AG20443 (cell line): ENCODE measurements at places on chromosomes 16 and 17.

DNA sequence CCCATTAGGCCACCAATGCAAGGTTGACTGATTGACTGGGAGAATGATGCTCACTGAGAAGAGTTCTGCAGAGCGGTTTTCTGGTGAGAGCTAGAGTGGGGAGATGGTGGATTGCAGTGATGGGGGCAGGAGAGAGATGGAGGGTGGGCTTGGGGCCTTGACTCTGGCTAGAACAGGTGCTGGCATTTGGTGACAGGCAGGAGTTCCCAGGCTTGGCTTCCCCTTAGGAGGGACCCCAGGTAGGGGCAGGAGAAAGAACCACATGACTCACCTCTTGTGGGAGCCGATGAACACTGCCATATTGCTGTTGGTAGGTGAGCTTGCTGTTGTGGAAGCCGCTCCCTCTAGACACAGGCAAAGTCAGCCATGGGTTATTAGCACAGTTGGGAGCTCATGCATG lies 8.0 kb downstream of the CD300LB start:
- DNase-seq: peak; percentile 3

GRCh38 chr16:66568355-66568754 lies 2.1 kb downstream of the CMTM1 start:
- DNase-seq: no peak

- DNase-seq: no peak
Measured at GRCh38 chr17:33280162-33280943, 12.7 kb downstream of the ASIC2 start.

- DNase-seq: no peak
Measured at GRCh38 chr16:9095171-9095570, 3.7 kb downstream of the HAPSTR1 start.

DNA sequence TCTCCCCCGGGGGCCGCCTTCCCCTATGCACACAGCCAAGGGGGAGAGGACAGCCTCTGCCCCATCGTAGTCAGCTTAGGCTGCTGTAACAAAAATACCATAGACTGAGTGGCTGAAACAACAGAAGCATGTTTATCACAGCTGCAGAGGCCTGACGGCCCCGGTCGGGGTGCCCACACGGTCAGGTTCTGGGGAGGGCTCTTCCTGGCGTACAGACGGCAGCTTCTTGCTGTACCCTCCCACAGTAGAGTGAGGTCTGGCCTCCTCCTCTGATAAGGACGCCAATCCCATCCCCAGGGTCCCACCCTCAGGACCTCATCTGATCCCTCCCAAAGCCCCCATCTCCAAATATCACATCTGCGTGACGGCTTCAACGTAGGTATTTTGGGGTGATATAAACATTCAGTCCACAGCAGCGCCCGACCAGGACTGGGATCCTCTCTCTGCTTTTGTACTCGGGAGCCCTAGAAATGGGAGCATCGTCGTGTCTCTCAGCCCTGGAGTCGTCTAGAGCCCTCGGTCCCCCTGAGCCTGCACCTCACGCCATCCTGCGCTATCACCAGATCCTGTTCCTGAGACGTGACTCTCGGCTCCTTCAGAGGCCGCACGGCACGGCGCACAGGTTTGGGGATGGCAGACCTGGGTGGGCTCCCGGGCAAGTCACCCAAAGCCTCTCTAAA lies 67.8 kb downstream of the RPH3AL start:
- no peak for DNase-seq

DNA sequence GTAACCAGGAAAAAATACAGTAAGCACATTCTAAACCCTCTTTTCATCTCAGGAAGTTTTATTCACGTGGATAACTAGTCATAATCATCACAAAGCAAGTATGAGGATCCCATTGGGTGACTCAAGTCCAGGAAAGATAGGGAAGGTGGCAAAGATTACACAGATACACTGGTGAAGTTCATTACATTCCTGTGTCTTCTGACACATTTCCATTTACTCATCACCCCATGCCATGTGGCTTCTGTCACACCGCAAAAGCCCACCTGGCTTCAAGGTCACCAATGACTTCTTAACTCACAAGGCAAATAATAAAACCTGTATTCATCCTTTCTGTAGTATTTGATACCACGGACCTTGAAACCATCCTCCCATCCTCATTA lies 17.0 kb downstream of the HS3ST3A1 start:
- DNase-seq: no peak

GRCh38 chr16:89174055-89174827 lies 2.7 kb downstream of the CDH15 start:
- DNase-seq: no peak

DNA sequence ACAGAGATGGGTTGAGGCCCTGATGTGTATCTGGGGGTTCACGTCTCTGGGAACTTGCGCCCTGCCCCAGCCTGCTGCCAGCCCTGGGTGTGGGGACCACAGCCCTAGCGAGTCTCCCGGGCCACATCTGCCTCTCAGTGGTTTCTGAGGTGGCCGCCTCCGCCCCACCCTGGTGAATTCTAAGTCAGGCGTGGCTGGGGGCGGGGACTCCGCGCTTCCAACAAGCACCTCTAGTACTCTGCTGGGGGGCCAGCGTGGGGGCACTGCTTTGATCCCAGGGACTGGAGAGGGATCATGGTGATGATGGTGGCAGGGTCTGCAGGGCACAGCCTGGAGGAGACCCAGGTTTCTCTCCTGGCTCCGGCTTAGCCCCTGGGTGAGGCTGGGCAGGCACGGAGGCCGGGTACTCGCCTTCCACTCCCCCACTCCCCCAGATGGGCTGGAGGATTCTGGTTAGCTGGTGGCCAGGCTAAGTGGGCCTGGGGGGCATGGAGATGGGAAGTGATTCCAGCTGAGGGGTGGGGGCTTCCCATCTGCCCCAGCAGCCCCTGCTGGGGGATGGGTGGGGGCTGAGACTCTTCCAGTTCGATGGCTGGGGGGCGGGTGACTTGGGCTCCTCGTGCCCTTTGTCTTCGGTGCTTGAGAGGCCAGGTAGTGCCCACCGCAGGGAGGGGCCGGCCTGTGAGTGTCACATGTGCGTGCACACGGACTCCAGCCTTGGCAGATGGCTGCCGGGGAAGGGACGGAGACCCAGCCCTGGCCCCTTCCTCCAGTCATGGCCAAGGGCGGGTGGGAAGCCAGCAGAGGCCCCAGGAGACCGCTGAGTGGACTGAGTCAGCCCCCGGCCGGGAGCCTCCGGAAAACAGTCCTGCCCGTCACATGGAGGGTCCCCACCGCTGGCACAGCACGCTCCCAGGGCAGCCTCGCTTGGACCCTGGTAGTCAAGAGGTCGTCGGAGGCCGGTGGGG lies 3.9 kb downstream of the GLIS2 start:
- DNase-seq: peak; percentile 56

DNA sequence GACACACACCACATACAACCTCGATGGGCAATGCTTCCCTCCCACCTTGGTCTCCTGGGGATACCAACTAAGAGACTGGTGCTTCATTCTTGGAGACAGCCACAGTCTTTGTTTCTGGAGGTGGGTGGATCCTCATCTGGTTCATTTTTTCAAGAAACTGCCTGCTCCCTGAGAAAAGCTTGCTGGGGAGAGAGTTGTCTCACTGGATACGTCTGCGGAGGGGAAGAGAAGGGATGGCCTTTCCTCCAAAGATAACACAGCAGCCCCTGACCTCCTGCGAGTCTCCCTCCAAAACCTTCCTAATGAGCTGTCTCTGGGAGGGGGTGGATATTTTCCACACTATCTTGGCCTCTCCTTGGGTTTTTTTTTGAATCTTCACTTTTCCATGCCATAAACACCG lies 221.2 kb downstream of the SOX9 start:
- no peak for DNase-seq

DNA sequence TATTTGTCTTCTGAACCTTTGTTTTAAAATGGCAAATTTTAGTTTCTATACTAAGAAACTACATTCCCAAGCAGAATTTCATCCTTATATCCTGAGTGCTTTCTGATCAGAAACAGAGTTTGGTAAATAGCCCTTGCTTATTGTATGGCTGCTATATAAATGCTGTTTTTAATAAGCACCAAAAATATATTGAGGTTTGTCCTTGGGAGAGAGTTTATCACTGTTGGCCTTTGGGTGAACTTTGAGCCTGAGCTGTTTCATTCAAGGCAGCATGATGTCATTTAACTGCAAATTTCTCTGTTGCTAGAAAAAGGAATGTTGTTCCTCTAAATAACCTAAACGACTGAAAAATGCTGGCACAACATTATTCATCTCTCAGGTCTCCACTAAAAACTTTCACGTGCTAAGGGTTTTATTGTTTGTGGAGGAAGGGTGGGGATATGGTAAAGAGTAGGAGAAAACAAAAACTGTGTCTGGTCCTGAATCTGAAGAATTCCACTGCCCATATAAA lies 334.3 kb upstream of the TBX2 start:
- peak; percentile 52 for DNase-seq

DNA sequence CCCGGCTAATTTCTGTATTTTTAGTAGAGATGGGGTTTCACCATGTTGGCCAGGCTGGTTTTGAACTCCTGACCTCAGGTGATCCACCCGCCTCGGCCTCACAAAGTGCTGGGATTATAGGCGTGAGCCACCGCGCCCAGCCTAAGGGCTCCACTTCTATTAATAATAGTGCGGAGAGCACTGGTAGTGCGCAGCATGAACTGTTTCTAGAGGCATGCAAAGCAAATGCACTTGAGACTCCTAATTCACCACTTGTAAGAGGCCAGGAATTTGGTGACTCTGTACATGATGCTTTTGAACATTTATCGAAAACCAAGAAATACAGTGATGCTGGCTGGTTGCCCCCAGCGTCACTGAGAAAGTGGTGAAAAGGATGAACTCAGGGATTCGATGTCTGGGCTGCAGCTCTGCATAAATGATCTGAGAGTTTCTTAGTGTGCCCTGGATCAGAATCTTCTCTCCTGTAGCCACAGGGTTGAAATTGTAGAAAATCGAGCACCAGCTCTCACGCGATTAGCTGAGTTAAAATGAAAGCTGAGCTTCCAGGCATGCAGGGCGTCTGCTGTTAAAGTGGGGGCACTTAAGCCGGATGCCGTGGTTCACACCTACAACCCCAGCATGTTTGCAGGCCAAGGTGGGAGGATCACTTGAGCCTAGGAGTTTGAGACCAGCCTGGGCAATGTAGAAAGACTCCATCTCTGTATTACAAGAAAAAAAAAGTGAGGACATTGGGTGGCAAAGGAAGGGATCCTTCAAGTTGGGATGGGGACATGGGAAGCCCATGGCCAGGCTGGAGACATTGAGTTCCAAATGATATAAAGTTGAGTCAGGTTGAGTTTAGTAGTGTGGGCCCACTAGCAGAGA lies 4.8 kb downstream of the RNF213 start:
- DNase-seq: no peak

GRCh38 chr17:8248751-8249607 lies at the start of gene PFAS:
TSS of gene PFAS (plus strand) at chr17:8249289. CDS start at chr17:8253938, 4,649 bp downstream.
- peak; percentile 97 for DNase-seq
